ENCODE measurements at places on chromosomes 16 and 17. TPM values are rescaled to one million over a fixed set of nuclear protein-coding genes. Genes with fewer than 3 reads are reported as not detected.

GRCh38 chr17:49510059-49510719 lies 15.1 kb downstream of the NGFR start:
- H3K4me1 ChIP-seq, result peaks cover 29% of the 10 kb centered on the region
- no peak overlapping the region for H3K4me3 ChIP-seq
- DNase-seq, result no peak
- no peaks in the 10 kb centered on the region for H3K36me3 ChIP-seq

GRCh38 chr17:4040784-4041183 lies 76.5 kb upstream of the ATP2A3 start:
- no peaks in the 10 kb centered on the region for H3K4me1 ChIP-seq
- no peak overlapping the region for H3K4me3 ChIP-seq
- H3K27me3 ChIP-seq, result no peaks in the 10 kb centered on the region
- peaks cover 45% of the 10 kb centered on the region for H3K36me3 ChIP-seq
- H3K27ac ChIP-seq, result no peak overlapping the region

DNA sequence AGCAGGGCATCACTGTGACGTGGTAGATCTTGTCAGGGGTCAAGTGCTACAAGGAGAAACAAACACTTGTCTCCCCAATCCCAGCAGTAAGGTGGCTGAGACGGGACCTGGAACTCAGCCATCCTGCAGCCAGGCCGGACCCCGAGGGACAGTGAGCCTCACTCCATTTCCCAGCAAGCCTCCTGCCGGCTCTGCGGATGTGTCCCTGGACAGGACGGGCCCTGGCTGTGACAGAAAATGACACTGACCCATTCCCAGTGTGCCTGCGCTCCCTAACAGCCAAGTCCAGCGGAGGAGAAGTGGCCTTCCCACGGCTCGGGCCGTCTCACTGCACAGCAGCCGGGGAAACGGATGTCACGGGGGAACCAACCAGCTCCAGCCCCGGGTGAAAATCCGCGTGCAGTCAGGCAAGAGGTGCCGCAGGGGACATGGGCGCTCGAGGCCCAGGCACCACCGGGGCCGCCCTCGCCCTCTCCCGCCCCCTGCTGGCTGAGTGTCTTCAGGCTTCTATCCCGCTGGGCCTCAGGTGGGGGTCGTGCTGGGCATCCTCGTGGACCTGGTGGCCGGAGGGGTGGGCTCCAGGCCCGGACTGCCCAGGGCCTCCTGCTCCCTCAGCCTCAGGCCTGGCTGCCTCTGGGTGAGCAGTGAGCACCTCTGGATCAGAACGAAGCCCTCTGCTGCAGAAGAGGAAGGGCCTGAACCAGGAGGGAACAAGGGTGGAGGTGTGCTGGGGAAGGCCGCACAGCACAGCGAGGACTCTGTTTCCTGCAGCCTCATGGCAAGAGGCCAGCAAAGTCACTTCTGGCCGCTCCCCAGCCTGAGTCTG lies 6.7 kb downstream of the HAGHL start:
- H3K27ac ChIP-seq, result no peak overlapping the region
- DNase-seq, result peak; percentile 48
- H3K4me1 ChIP-seq, result peaks cover 13% of the 10 kb centered on the region
- H3K36me3 ChIP-seq, result peaks cover 87% of the 10 kb centered on the region
- H3K27me3 ChIP-seq, result no peaks in the 10 kb centered on the region

DNA sequence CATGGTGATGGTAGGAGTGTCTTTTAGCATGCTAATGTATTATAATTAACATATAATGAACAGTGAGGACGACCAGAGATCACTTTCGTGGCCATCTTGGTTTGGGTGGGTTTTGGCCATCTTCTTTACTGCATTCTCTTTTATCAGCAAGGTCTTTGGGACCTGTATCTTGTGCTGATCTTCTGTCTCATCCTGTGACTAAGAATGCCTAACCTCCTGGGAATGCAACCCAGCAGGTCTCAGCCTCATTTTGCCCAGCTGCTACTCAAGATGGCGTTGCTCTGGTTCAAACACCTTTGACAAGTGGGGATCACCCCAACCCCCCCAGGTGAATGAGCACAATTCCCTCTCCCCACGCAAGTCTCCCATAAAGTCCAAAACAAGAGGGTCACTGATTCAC lies 49.3 kb upstream of the ETV4 start:
- peaks cover 24% of the 10 kb centered on the region for H3K27me3 ChIP-seq
- H3K4me3 ChIP-seq, result no peak overlapping the region
- DNase-seq, result no peak
- H3K4me1 ChIP-seq, result no peaks in the 10 kb centered on the region

STX1B gene
- 2.5 TPM for total RNA-seq

MFAP4 gene
- 0.24 TPM for total RNA-seq
